Stimulated activated naive B cell treated with anti-CD40 and anti-IgM and Interleukin-4, amounts not matched to agents 10 μg/mL and 1 μg/mL and 100 μg/mL, for 72 hours (primary cell): ENCODE measurements at places on chromosomes 4 and X.

DNA sequence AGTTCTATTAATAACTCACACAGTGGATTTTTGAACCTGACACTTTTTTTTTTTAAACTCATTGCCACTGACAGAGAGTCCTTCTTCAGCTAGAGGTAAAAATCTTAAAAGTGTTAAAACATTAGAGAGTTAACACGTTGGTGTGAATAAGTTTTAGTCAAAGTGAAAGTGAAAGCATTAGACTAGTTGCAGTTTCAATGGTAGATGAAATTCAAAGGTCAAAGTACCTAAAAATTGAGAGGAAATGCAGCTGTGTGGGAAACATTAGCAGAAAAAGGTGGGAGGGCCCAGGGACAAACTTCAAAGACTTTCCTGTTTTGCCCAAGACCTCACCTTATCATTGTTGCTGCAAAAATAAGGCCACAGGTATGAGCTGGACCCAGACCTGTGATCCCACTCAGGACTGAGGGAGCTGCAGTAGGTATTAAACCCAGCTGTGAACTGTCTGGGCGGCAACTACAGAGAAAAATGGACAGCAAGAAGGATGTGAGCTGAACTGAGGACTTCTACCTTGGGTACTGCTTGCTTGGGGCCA lies 17.6 kb upstream of the GABRA4 start:
- no peak for DNase-seq

DNA sequence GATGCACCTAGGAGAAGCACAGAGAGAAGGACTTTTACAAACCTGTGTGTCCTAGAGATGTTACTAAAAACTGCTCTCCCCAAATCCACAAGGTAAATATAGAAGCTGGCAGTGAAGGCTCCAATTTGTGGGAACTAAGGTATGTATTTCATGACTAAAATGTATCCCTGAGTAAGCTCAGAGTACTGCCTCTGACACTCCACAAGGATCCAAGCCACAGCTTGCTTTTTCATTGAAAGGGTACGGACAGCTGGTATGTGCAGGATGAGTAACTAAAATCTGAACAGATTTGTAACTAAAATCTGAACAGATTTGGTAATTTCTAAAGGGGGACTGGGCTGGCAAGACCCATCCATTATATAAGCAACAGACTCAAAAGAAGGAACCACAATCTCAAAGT lies 187.6 kb downstream of the DCLK2 start:
- DNase-seq = no peak

DNA sequence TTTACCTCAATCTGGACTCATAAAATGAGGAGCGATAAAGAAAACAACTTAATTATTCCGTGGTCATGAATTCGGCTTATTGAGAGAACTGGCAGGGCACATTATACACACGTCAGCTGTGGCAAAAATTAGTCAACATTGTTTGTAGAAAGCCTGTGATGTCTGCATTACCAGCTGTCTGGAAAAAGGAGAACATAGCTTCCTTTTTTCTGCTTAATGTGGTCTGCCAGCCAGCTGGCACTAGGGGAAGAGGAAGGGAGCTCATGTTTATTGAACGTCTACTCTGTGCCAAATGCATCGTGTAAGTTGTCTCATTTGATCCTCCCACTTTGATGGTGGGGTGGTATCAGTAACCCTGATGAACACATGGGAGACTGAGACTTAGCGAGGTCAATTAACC lies 367.6 kb downstream of the ARHGAP24 start:
- peak; percentile 47 for DNase-seq

DNA sequence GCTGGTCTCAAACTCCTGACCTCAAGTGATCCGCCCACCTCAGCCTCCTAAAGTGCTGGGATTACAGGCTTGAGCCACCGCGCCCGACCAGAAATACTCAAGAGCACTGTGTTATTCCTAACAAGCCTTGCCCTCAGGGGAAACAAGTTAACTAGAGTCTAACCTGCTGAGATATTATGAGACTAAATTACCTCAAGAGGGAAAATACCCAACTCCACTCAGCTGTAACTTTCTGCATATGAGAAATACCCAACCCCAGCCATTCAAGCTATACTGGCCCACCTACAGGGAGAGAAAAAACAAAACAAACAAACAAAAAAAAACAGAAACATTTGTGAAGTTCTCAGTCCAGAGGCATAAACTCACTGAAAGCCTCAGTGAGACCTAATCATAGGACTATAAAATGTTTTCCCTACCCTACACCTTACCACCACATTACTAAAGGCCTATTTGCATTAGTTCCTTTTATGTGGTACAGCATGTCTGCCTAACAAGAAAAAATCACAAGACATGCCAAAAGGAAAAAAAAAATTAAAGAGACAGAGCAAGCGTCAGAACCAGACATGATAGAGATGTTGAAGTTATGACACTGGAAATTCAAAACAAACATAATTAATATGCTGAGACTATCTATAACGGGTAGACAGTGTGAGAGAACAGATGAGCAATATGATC lies 876.0 kb downstream of the FSTL5 start:
- DNase-seq = no peak

DNA sequence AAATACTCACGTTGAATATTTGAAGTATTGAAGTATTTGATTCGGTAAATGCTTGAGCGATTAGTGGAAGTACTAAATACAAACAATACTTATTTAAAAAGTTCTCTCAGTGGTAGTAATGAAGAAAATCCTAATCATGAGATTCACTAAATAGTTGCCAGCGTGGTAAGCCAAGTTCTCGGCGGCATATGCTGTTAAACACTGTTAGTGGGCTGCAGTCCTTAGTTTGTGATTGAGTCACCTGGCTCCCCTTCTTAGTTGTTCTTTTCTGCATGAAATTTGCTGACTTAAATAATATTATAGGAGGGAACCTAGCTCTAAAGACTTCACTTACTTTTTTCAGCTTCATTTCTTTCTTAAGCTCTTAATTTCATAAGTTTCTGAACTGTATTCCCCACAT lies 51.4 kb downstream of the STIM2 start:
- no peak for DNase-seq

- DNase-seq = no peak
These were observed 240.5 kb downstream of the TENM3 start for GRCh38 chr4:182483685-182484084.

- no peak for DNase-seq
These were observed 212.5 kb downstream of the GC start for GRCh38 chr4:71571346-71571745.

- no peak for DNase-seq
These were observed 195.2 kb upstream of the ANXA10 start for GRCh38 chr4:167897116-167897515.

- DNase-seq = no peak
These were observed 1.3 kb downstream of the SLC6A8 start for GRCh38 chrX:153688911-153689590.

DNA sequence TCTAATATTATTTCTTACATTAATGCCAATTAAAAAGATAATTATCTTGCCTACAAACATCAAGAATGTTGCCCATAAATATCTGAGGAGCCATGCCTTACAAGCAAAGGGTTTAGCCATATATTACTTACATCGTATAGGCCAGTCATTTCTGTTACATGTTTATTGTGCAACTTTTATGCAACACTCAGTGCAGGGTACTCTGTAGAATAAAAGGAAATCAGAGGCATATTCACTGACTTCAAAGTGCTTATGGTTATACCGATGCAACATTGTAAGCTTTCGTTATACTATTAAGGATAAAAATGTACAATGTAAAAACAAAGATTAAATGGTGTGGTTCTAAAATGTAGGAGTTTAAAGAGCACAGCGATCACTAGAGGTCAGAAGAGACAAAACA lies 315.9 kb downstream of the PCDH10 start:
- DNase-seq = no peak

- DNase-seq = no peak
These were observed 54.4 kb downstream of the FAM53A start for GRCh38 chr4:1629699-1630083.

- DNase-seq = no peak
These were observed 514 bp downstream of the FANCB start for GRCh38 chrX:14872355-14872754.

- no peak for DNase-seq
These were observed 18.6 kb upstream of the ZIC3 start for GRCh38 chrX:137547291-137547690.

DNA sequence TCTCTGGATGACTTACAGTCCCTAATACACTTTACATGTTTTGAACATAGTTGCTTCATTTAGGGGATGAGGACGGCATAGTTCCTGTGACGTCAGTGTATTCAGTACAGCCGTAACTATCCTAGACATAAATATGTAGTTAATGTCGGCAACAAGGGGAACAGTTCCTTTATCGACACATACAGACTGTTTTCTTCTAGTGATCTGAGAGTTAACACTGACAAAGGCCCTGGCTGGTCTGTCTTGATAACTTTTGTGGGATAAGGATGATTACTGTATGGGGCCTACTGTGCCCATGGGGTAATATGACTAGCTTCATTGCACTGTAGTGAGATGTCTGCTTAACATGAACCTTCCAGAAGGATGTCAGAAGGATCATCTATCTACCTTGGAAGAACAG lies 131.2 kb downstream of the ZNF518B start:
- no peak for DNase-seq

- DNase-seq = no peak
These were observed 290.6 kb upstream of the KLF3 start for GRCh38 chr4:38373375-38373774.

DNA sequence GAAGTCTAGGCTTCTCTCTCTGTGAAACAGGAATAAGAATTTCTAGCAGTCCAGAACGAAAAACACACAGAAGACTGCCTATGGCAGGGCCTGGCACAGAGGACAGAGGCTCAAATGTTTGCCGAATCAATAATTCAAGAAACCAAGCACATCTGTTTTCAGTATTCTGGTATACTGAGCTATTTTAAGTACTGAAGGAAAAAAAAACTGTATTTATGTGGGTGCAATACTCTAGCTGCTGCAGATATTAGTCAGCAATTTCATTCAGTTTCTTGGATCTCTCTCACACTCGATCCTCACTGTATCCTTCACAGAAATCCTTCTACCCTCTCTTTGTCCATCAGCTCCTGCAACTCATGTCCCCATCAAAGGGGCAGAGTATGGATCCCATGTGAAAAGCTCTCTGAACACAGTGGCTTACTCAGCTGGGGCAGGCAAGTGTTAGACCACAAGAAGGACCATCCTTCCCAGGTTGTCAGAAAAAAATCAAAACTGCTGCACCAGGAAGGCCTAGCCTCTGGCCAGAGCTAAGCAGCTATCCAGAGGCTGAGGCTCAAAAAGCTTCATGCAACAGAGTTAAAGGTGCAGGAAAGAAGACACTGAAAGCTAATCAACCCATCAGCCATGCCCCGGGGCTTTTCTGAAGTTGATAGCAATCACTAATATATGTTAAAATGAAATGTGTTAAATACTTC lies 9.1 kb upstream of the USO1 start:
- no peak for DNase-seq

DNA sequence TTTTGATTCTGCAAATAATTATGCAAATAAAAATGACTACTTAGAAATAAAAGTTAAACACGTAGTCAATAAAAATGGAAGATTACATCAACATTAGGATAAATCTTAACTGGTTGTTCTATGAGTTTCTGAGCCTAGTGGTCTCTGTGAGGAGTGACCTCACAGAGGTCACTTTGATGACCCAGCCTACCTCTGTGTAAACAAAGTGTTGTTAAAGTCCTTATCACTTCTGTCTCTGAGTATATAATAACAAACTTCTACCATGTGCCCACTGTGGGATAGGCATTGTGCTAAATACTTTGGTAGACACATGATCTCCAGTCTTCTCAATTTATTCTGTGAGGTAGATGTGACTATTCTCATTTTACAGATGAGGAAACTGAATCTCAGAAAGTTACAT lies 85.4 kb downstream of the PDE5A start:
- no peak for DNase-seq

DNA sequence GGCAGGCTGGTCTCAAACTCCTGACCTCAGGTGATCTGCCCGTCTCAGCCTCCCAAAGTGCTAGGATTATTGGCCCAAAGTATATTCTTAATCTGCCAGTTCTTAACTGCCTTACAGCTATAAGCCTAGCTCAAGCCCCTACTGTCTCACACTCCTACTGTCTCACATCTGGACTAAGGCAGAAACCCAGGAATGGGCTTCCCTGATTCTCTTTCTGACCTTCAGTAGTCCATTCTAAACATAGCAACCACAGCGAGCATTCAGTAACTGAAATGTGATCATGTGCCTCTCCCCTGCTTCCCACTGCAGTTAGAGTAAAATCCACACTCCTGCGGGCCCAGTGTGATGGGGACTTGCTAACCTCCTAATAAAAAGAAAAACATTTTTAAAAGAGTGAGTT lies 58.9 kb downstream of the MTMR1 start:
- DNase-seq = no peak

DNA sequence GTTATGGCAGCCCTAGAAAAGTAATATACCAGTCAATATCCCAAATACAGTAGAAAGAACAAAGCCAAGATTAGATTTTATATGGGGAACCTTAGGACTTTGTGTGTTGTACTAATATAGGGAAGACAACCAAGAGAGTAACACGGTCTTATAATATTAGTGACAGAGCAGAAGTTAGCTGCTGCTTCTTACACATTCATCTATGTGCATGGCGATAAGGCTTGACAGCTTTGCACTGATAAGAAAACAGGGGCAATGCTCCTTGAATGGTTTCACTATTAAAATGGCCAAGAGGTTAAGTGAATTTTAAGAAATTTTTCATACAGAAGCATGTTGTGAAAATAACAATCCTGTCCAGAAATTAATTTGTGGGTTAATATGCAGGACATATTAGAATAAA lies 521.6 kb downstream of the CCSER1 start:
- DNase-seq = no peak

GRCh38 chrX:105972690-105973386 lies 65.7 kb downstream of the SERPINA7 start:
- no peak for DNase-seq

- DNase-seq = no peak
These were observed 174.2 kb downstream of the BTC start for GRCh38 chr4:74619931-74620702.

GRCh38 chr4:42643685-42644084 lies 13.2 kb downstream of the ATP8A1 start:
- peak; percentile 37 for DNase-seq

DNA sequence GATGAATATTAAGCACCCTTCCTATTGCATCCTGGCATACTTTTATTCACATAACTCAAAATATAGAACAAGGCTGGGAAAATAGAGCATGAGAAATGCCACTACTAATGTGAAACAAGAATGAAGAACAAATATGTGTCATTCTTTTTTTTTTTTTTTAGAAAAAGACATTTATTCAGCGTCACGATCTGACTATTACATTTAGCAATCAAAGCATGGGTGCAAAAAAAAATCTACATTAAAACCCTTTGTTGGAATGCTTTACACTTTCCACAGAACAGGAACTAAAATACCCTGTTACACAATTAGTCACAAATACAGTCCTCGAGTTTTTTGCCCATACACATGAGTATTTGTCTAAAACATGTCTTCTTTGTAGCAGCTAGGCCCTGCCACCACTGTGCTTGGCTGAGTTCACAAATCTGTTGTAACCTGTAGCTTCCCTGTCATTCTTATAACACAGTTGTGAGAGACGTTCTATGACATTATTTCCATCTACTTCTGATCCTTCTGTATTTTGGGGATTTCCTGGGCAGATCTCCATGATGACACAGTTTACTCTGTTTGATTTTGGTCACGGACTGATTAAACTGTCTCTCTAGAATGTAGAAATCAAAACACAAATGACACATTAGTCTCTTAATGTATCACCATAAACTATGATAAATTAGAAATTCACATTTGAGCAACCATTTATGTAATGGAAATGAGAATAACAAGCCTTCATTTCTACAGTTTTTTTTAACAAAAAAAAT lies 9.4 kb upstream of the TET2 start:
- no peak for DNase-seq
